ENCODE measurements at places on chromosomes 2 and 18.

GRCh38 chr18:11175266-11175979, 26.1 kb upstream of the PIEZO2 start:
- DNase-seq = no peak

GRCh38 chr2:237691908-237692600, 64.7 kb downstream of the LRRFIP1 start:
- peak; percentile 90 for DNase-seq

- no peak for DNase-seq
Measured at GRCh38 chr2:232672588-232672987, 24.5 kb upstream of the GIGYF2 start.

GRCh38 chr2:188909036-188909435, 65.1 kb upstream of the COL3A1 start:
- no peak for DNase-seq

GRCh38 chr2:104844807-104845551, 8.9 kb upstream of the POU3F3 start:
- no peak for DNase-seq

- no peak for DNase-seq
Measured at GRCh38 chr2:10933700-10934225, 22.0 kb downstream of the KCNF1 start.

GRCh38 chr2:194319222-194319992, 1337.6 kb upstream of the SLC39A10 start:
- DNase-seq = no peak

DNA sequence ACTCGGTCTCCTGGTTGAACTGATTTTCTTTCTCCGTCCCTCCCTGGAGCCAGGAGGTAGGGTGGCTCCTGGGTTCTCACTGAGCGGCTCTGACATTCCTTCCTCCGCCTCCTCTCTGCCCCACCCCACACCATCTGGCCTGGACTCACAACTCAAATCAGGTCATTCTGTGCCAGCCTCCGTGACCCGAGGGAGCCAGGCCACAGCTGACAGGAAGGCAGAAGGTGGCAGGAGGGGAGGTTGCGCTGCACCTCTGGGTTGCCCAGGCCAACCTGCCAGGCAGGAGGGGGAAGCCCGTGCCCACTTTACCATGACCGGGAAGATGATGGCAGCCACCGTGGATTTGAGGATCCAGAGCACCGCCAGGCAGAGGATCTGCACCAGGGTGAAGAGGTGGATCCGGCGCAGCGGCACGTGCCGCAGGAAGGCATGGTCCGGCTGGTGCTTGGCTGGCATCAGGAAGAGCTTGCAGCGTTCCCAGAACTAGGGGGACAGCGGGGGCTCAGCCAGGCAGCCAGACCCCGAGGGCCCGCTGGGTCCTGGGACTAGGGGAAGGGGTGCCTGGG, 28.3 kb downstream of the MTHFD2 start:
- DNase-seq = no peak

DNA sequence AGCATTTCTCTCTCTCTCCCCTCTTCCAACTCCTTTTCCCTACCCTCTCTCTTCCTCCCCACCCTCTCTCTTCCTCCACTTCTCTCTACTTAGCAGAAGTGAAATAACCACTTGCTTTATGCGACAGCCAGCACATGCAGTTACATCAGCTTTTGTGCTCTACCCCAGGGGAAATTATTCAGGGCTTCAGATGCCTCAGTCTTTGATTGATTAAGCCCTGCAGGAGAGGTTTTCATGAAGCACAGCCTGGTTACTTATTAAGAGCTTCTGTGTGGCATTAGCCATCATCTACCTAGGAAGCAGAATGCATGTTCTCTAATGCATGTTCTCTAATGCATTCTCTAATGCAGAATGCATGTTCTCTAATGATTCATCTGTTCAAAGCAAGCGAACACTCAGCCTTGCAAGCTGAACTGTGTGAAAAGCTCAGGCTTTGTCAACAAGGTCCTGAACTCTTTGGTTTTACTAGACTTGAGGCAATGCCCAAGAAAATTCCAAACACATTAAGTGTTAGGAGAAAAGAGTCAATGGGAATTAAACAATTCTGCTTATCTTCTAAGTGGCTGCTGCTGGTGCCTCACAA, 56.1 kb downstream of the LHCGR start:
- no peak for DNase-seq

- DNase-seq = no peak
Measured at GRCh38 chr18:8959551-8960135, 142.9 kb upstream of the NDUFV2 start.

DNA sequence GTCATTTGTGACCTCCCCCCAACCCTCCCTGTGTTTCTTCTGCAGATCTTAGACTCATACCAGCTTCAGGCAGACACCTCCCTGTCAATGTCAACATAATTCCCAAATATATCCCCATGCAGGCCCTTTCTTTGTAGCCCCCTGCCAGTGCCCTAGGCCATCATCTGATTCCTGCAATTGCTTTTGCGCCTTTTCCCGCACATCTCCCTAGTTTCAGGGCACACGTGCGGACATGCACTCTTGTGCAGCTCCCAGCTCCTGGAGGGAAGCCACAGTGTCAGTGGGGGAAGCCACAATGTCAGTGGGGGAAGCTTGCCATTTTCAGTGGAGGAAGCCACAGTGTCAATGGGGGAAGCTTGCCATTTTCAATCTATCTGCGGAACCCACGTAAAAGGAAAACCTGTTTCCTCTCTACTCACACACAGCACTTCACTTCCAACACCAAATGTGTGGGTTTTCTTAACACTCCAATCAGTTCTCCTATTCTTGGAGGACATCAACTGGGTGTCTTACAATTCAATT, 256.4 kb downstream of the ACKR3 start:
- no peak for DNase-seq

DNA sequence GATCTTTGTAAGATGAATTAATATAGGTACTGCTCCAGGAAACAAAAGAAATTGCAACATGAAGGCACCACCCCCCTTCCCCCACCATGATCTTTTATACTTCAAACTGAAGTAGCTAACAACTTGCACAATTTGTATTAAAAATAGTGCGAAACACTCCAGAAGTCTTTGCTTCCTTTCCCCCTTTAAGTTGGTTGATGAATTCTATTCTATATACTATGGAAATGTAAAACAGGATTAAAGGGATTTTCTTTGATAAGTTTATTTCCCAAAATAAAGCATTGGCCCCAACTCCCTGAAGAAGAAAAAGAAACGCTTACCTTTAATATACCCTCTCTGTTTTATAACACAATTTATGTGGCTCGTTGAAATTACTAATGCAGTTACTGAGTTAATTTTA, 227.1 kb downstream of the ARHGAP15 start:
- no peak for DNase-seq

GRCh38 chr2:43060390-43061016, 165.9 kb downstream of the ZFP36L2 start:
- no peak for DNase-seq

DNA sequence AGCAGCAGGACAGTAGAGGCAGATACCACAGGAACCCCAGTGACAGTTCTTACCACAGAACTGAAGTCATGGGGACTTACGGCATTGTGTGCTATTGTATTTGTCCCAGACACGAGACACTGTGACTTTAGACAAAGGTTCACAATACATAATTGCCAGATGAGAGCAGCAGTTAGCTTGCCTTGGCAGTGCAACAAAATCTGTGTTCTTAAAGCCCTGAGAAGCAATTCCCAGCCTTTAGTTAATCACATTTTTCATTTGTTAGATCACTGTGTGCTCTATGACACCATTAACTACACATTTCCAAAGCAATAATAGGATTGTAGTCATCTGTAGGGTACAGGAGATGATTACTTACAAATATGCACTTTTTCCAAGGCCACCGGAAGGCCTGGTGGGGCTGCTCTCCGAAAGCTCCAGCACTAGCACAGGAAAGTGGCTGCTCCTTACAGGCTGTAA, 97.5 kb upstream of the LDLRAD4 start:
- DNase-seq = no peak

GRCh38 chr2:188786368-188786841, 187.8 kb upstream of the COL3A1 start:
- no peak for DNase-seq

GRCh38 chr18:49749563-49749962, 63.8 kb downstream of the ACAA2 start:
- no peak for DNase-seq

GRCh38 chr2:112831946-112832840, 4.4 kb downstream of the IL1B start:
- no peak for DNase-seq

- DNase-seq = no peak
Measured at GRCh38 chr18:67766930-67767329, 250.4 kb upstream of the DSEL start.

DNA sequence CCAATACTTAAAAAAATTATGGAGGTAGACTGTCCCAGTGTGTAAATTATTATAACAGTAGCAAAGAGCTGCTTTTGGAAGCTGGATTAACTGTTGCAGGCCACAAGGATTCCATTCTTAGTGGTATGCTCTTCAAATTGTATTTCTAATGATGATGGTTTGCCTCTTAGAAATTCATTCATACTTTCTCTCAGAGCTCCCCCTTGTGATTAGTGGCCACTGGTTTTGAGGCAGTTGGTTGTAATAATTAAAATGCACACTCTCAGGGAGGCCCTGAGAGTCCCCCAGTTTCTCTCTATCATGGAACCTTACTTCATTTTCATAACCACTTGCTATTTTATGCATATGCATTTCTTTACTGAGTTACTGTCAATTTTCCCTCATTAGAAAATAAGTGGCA, 122.5 kb downstream of the PLA2R1 start:
- DNase-seq = no peak

DNA sequence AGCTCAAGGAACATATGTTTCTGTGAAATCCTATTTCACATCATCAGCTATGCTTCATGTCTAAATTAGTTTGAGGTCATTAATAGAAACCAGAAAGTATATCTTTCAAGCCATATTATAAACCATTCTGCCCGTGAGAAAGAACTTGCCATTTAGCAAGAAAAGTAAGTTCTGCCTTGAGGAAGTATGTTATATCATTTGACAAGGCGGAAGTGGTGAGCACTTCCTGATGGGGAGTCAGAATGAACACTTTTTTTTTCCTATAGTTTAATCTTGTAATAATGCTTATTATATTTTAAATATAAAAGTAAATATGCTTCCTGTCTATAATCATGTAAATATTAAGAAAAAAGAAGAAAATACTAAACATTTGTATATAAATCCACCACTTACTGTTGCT, 39.3 kb upstream of the NRXN1 start:
- no peak for DNase-seq

GRCh38 chr2:196389670-196390069, 218.3 kb upstream of the STK17B start:
- DNase-seq = no peak

DNA sequence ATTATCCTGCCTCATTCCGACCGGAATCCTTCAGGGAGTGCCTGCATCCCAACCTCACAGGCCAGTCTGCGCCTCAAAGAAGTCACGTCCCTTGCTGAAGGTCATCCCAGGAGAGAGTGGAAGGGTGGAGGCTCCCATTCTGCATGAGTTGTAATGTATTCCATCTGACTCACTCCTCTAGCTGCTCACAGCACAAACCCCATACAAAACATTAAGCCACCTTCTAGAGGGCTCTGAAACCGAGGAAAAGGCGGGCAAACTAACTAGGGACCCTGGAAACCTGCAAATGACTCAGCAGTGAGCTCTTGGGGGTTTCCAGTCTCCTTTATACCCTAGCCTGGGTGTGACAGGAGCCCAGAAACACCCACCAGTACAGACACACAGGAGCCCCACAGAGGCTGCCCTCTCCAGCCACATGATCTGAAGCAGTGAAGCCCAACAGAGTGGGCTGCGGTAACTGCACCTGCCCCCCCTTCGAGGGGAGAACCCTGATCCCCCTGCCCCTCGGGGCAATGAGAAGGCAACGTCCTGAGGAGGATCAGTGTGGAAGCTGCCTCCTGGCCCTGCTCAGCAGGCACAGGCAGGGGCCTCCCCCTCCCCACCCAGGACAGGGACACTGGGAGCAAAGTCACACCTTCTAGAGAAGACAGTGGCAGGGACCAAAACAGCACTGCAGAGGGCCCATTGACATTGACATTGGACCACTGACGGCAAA, 69.3 kb upstream of the SNTG2 start:
- no peak for DNase-seq
